ENCODE measurements at places on chromosomes 3 and 15.

DNA sequence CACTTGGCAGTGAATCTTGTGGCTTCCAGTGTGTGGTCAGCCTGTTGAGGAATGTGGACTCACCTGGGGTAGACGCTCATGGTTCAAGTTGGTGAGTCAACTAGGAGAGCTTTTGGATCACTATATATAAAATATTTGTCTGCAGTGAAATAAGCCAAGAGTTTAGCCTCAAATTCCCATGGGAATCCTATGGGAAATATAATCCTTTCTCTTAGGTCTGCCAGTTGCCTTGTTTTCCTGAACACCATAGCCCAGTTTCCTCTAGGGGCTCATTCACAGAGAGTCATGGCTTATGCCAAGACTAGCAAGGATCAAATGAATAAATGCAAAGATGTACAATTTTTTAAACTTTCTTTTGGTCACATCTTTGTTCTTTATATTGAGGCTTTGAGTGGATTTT, 100.1 kb upstream of the NPHP3 start:
- DNase-seq = no peak

GRCh38 chr15:48566668-48567067, 78.8 kb downstream of the FBN1 start:
- no peak for DNase-seq

DNA sequence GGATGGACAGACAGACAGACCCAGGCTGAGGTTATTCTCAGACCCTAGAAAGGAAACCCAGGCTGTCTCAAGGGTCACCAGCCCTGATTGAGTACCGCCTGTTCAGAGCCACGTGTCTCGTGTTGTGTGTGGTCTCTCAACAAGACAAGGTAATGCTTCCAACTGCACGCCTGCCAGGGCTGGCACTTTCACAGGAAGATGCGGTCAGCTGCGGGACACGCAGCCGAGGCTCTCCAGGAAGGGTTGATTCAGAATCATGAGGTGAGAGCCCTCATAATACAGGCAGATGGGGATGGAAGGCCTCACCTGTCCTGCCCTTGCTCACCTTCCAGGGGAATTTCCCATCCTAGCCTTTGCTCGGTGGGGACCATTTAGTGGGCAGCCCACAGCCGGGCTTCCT, 81.4 kb downstream of the TOP2B start:
- no peak for DNase-seq

DNA sequence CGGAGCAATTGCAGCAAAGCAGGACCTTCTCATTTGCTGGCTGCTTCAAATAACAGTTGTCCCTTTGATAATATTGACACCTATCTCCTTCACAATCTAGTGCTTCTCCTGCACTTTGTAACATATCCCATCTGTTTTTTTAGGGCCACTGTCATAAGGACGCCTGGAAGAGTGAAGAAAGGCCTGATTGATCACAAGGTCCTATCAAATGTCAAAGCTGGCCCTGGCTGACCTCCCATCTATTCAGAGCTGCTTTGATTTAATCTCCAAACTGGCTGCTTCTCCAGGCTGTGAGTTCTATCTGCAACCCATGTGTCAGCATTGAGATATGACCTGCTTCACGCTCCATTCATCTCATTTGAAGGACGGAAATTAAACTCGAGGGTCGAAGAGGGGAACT, 601.2 kb upstream of the KCNMB2 start:
- no peak for DNase-seq

GRCh38 chr3:94101860-94102259, 39.0 kb downstream of the NSUN3 start:
- DNase-seq = no peak

- DNase-seq = no peak
Observed at GRCh38 chr3:150744041-150744918, 18.7 kb downstream of the SIAH2 start.

DNA sequence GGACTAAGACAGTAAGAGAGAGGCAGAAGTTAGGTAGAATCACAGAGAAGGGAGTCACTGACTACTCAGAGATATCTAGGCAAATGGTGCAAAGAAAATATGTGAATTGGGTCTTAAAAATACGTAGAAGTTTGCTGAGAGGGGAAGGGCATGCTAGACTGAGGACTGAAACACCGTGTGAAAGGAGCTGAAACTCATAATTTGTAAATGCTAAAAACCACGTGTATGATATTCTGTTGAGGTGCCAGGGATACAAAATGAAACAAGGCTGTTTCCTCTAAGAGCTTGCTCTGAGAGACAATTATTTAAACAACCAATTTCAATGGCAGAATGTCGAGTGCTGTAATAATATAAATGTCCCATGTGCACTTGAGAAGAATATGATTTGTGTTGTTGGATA, 47.2 kb downstream of the NCK1 start:
- no peak for DNase-seq

GRCh38 chr3:45435961-45436360, 47.6 kb downstream of the LARS2 start:
- DNase-seq = no peak

GRCh38 chr15:25242166-25242879, 196.5 kb downstream of the UBE3A start:
- DNase-seq = no peak

- DNase-seq = no peak
Observed at GRCh38 chr3:126156468-126156867, 23.9 kb downstream of the ALDH1L1 start.
